ENCODE measurements at places on chromosomes 3 and 15.

DNA sequence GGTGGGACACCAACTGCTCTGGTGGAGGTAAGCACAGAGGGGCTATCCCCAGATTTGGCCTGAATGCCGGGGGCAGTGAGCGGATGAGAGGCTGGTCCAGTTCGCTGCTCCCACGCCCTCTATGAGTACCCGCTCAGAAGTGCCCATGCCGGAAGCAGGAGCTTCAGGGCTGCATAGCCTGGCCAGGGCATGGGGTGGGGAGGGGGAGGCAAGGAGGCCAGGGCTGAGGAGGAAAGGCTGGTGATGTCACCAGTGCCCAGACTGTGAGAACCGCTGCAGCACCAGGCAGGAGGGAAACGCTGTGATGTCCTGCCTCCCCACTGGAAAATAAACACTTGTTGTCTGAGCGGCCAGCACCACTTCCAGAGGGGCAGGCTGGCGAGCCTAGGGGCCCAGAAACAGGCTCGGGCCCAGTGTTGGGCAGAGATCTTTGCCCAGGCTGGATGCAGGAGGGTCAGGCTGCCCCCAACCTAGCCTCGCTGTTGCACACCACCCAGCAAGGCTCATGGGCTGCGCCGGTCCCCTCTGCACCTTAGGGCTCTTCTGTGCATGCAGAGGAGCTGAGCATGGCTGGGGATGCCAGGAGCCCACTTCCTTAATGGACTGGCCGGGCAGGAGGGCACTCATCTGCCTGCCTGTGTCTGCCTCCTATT, 10.9 kb upstream of the DLL4 start:
- no peak for DNase-seq

DNA sequence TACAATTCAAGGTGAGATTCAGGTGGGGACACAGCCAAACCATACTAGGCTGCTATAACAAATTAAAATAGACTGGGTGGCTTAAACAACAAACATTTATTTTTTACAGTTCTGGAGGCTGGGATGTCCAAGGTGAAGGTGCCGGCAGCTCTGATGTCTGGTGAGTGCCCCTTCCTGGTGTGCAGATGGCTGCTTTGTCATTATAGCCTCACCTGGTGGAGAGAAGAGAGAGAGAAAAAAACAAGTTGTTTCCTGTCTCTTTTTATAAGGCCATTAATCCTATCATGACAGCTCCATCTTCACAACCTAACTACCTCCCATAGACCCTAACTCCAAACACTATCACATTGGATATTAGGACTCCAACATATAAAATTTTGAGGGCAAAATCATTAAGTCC, 279.7 kb downstream of the ZIC1 start:
- DNase-seq = no peak

DNA sequence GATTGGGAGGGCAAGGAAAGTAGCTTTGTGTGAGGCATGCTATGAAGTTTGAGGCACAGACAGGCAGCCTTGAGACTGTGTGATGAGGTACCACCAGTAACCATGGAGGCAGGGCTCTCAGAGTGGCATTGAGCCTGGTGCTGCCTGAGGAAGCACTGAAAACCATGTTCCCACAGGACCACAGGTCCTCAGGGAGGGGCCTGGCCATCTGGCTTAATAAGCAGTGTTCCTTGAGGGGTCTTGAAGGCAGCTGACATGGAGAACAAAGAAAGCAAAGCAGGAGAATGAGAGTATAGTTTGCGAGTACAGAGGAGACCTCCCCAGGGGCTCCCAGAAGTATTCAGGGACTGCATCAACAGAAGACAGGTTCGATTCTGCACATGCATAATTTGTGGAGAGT, 346.6 kb downstream of the EPHB1 start:
- DNase-seq = no peak

DNA sequence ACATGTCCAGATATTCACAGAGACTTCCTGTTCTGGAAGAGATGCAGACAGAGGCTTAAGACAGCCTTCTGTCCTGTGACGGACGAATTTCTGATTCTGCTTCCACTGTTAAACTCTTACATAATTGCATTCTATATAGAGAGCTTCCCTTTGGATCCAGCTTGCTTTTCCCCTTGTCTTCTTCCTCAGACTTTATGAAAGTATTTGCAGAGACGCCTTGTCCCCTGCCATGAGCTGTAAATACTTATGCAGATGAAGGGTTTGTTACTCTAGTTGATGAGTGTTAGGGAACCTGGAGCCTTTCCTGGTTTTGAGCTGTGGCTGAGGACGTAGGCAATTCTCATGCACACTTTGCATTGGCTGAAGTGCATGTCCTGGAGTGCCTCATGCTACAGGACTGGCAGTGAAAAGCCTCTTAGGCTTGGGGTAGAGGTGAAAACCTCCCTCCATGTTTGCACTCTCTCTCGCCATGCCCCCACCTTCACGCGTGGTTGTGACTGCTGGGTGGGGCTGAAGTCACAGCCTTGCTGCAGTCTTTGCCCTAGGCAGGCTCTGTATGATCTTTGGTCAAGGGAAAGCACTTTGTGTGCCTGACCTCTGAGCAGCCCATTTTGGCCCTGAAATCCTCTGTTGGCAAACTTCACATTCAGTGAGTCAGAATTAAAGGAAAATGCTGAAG, 286.6 kb downstream of the PTPRG start:
- no peak for DNase-seq

DNA sequence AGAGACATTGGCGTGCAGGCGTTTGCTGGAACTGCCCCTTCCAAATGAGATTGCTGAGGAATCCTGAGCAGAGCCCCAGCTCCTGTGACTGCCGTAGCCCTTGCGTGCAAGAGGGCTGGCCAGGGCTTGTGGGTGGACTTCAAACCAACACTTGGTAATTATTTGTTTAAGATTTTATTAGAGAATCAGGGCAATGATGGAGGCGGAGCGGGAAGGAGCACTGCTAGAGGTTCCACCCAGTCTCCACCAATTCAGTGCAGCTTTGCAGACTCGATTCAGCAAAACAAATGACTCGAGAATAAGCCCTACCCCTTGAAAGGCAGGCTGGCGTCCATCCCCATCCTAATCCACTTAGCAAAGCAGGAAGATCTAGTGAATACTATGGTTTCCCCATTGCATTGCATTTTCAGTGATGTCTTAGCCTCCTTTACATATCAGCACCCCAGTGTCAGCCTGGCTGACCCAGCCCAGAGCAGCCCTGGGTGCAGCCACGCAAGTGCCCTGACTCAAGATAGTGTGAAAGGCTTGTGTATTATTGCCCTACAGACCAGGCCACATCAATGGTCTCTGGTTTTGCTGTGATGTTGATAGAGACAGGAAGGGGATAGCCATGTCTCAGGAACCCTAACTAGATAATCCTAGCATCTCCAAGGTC, 26.0 kb downstream of the GLDN start:
- no peak for DNase-seq

DNA sequence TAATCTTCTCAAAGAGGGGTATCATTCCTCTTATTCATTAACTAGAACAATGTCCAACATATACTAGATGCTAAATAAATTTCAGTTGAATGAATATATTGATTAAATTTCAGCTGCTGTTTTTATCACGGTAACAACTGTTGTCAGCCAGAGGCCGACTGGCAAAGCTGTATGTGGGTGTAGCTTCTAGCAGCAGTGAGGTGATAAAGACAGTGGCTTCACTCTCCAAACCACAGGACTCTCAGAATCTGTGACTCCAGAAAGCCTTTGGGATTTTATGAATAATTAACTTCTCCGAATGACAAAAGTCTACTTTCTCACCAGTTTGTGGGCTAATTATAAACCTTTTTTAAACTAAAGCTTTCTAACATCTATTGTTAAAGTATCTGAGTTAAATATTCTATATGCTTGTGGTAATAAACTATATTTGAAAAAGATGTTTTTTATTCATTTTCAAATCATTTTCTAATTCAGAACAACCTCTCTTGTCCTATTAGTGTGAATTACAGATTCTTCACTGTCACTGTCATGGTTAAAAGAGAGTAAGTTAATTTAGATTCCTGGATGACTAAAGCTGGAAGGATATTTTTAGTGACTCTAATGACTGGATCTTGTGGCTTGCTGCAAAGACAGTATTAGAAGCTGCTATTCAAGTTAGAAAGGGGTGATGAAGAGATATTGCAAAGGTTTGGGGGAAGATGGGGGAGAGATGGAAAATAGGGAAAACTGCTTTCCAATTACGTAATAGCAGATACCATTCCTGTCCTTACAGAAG, 796.4 kb upstream of the ARPP21 start:
- DNase-seq = no peak

DNA sequence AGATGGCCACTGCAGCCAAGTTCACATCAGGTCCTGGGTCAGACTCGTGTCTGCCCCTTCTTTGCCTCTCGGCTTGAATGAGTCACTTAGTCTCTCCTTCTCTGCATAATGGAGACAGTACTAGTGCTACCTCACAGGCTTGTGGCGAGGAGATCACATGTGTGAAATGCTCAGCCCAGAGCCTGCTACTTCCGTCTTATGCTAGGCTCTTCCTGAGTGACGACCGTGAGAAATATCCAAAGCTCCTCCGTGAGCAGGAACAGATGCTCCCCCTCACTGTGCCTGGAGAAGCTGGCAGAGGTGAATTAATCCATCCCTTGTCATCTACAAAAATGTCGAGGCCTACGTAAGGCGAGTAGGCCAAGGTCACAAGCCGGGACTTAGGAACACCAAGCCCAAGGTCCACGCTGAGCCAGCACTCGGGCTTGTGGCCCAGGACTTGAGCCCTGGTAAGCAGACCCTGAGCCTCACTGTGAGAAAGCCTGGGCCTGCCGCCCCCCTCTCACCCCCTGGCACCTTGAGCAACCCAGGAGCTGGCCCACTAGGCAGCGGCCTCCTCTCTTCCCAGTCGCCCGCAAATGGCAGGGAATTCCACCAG, 17.9 kb downstream of the PAK6 start:
- no peak for DNase-seq

- no peak for DNase-seq
Measured at GRCh38 chr15:98981851-98982722, 25.5 kb downstream of the PGPEP1L start.

DNA sequence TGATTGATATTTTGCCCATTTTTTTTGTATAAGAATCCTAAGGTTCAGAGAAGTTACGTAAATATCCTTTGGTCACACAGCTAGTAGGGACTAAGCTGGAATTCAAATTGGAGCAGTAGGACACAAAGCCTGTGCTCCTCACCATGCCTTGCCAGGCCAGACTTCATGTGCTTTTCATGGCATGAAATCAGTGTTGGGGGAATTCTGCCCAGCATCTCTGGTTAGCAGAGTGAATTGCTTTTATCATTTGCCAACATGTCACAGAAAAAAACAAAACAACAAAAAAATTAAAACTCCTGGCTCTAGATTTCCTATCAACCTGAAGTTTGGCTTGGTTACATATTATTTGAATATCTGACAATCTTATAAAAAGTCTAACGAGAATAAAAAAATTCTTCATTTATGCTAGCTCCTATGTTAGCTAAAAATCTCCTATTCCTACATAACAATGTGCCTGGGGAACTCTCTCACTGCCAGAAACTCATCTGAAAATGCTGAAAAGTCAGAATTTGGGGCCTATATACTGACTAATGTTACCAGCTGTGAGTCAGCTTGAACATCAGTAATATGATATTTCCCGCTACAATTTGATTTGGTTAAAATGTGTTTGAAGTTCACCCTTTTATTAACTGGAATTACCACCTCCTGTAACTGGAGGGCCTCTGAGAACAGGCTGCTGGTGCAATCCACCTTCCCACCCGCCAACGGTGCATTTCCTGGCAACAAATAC, 141.7 kb downstream of the TIGIT start:
- no peak for DNase-seq

DNA sequence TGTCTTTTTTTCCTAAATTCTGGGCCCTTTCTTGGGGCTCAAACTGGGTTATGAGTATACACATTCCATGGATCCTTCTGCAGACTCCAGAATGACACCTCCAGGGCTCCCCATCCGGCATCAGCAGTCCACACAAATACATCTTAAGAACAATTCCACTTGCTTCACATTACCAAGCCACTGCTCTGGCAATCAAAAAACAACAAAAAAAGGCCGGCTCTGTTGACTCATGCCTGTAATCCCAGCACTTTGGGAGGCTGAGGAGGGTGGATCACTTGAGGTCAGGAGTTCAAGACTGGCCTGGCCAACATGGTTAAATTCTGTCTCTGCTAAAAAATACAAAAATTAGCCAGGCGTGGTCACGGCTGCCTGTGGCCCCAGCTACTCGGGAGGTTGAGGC, 49.9 kb upstream of the LPP start:
- no peak for DNase-seq

DNA sequence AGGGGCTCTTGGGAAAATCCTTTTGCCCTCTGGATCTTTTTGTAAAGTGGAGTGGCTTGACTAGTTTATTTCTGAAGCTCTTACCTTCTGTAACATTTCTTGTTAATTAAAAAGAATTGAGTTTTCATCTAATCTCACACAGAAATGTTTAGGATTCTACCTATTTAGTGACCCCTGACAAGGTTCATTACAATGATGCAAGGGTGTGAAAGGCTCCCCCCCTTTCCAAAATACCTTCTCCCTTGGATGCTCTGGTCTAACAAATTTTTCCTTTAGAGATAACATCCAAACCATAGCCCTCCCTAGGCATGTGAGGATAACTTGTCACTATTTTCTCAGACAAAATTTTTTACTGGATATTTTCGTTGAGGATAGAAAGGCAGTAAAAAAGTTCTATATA, 223.9 kb downstream of the THRB start:
- no peak for DNase-seq

DNA sequence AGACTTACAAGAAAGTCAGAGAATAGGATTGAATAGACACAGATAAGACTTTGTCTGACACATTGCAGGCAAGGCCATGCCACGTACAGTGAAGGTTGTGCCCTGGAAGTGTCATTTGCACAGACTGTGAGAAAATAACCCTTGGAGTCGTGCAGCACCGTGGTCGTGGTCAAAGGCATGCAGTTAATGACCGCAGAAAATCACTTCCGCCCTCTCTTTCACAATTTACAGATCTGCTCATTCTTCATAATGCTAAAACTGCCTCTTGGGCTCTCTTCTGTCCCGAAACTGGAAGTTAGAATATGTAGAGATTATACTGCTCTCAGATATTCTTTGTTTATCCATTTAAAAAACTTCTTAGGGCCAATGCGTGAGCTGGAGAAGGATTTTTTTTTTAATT, 73.2 kb upstream of the CTXND1 start:
- no peak for DNase-seq

DNA sequence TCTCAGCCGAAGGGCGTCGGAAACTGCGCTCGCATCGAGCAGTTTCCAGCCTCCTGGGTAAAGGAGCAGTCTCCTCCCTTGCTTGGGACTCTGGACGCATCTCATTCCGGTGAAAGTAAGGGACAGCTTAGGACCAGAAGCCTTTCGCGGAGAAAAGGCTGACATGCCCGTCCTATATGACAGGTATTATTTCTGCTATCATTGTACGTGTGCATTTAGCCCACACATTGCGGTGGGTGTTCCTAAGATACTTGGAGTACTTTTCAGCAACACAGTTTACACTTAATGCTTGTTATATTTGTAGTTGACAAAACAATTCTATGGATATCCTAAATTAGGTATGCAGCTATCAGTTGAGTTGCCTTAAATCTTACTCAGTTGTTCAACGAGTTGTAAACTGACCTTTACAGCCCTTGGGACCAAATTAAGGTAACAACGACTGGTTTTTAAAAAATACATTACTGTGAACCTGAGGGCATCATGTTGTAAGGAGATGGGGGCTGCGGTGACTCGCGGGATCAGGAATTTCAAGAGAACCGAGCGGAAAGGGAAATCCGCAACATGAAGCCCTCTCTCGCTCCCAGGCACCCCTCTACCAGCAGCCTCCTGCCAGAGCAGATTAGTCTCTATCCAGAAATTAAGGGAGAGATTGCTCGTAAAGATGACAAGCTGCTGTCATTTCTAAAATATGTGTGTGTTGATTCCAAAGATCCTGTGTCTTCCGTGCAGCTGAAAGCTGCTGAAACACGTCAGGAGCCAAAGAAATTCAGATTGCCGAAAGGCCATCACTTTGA, 632 bp upstream of the COPS2 start:
- DNase-seq = peak; percentile 43

- DNase-seq = no peak
Measured at GRCh38 chr3:134357914-134358811, 16.1 kb downstream of the AMOTL2 start.
